Stimulated activated CD4-positive, alpha-beta T cell treated with anti-CD3 and anti-CD28 coated beads, TNF-alpha, amount 100 ng/mL, for 4 hours (primary cell): ENCODE measurements at places on chromosomes 13 and 19.

GRCh38 chr13:48576448-48577010 is 43.6 kb upstream of the RCBTB2 start:
- DNase-seq, result no peak

GRCh38 chr19:14746886-14747285 is 31.5 kb downstream of the ADGRE2 start:
- no peak for DNase-seq

DNA sequence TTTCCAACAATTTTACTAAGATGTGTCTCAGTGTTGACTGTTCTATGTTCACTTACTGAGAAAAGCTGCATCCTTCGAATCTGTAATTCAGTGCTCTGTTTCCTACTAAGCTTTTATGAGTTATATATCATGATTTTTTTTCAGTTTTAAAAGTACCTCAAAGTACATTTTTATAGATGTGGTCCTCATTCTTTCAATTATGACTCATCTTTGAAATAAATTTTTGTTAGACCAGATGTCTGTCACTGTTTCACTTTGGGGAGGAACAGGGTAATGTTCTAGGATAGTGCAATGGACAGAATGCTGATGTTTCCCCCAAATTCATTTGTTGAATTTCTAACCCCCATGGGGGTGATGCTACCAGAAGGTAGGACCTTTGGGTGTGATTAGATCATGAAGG is 74.8 kb downstream of the NALCN start:
- no peak for DNase-seq

DNA sequence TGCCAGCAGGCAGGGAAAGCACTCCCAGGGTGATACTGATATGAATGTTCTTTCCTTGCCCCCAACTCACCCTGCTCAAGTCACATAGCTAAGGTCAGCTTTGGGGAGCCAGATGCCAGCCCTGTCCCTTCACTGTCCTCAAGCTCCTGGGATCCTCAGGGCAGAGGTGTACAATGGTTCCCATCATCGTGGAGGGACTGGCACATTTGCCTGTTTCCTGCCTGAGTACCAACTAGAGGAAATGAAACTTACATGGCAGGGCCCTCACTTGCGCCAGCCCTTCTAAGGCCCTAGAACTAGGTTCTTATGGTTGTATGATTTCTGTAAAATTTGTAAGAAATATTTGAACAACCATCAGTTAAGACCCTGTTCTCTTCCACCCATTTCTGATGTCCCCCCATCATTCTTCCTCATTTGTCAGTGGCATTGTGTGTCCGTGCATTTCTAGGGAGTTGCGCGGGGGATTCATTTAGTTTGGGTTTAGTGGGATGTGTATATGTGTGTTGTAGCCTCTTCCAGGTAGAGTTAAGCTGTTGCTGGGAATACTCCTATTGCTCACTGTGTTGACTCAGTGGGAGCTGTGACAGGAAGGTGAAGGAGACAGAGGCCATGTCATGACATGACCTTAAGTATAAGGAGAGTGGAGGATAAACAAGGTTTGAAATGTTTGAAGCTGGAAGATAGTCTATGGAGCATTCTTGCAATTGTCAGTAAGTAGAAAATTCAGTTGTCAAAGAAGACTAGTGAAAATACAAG is 41.3 kb upstream of the RCBTB2 start:
- no peak for DNase-seq

- DNase-seq, result no peak
These were observed 28.6 kb upstream of the NDFIP2 start for GRCh38 chr13:79452239-79452913.

GRCh38 chr13:27826379-27827353 is 34.4 kb downstream of the GSX1 start:
- peak; percentile 52 for DNase-seq

DNA sequence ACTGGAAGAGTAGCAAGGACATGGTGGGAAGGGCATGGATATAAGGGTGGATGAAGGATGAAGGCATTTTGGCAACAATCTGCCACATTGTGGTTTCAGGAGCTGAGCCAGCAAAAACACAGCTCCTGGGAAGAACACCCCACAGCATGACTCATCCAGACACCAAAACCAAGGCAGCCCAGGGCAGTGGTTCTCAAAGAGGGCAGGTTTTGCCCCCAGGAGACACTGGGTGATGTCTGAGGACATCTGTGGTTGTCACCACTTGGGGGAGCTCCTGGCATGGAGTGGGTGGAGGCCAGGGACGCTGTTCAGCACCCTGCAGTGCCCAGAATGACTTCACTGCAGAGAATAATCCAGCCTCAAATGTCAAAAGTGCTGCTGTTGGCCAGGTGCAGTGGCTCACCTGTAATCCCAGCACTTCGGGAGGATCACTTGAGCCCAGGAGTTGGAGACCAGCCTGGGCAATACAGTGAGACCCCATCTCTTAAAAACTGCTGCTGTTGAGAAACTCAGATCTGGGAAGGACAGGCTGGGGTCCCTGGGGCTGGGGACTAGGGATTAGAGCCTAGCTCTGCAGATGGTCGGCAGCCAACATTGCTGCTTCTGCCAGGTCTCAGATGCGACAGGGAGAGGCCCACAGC is 16.1 kb downstream of the ZFR2 start:
- DNase-seq, result no peak

DNA sequence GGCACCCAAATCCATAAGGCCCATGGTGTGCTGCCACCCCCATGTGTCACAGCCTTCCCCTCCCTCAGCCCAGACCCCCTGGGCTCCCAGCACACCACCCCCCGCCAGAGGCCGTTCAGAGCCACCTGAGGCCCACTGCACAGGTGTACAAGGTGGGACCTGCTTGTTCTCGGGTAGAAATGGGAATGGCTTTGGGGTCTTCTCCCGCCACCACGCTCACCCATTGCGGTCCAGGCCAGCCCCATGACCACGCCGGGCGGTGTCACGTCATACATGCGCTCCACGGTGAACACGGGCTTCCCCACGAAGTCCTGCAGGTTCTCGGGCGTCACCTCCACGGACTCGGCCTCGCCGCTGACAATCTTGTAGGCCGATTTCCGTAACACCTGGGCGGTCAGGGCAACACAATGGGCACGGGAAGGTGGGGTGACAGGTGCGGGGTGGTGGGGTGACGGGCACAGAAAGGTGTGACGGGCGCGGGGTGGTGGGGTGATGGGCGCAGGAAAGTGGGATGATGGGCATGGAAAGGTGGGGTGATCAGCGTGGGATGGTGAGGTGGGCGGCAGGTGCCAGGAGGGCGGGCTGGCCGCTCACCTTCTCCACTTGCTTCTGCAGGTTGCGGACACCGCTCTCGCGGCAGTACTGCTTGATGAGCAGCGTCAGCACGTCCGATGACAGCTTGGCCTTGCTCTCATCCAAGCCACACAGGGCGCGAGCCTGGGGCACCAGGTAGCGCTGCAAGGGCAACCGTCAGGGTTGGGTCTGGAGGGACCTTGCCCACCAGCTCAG is 4.3 kb downstream of the RPL36 start:
- no peak for DNase-seq

DNA sequence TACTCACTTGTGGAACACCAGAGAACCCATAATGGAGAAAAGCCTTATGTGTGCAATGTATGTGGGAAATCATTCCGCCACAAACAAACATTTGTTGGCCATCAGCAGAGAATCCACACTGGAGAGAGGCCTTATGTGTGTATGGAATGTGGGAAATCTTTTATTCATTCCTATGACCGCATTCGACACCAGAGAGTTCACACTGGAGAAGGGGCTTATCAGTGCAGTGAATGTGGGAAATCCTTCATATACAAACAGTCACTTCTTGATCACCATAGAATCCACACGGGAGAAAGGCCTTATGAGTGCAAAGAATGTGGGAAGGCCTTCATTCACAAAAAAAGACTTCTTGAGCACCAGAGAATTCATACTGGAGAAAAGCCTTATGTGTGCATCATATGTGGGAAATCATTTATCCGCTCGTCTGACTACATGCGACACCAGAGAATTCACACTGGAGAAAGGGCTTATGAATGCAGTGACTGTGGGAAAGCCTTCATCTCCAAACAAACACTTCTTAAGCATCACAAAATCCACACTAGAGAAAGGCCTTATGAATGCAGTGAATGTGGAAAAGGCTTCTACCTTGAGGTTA is 10.9 kb downstream of the ZNF549 start:
- DNase-seq, result no peak

DNA sequence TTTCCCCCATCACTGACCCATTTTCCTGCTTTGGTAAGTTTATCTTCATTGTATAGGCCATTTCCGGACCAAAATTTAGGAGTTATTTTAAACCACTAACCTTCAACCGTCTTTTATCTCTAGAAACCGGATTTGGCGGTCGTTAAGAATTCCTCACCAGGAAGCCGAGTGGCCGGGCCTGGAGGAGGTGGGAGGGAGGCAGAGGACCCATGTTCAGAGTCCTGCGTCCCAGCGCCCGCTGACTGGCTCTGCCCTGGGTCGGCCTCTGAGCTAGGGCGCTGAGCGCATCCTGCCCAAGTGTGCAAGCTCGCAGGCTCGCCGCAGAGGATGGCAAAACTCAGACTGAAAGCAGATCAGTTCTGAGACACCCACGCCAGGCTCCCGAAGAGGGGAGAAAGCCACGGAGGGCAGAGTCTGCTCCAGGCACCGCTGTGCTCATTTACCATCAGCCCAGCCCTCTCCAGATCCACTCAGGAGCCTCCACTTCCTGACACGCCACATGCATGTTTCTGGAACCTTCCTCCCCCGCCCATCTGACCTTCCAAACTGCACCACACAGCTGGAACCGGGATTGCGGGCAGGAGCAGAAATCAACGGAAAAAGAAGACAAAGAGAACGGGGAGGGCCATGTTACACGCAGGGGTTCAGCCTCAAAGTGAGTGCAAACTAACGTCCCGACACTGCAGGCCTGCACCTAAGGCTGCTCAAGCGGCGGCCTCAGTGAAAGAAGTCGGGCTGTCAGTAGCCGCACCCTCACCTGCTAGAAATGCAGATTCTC is 8.3 kb downstream of the COL4A1 start:
- no peak for DNase-seq

- DNase-seq, result no peak
These were observed 1.5 kb upstream of the MYADM start for GRCh38 chr19:53865918-53866864.

DNA sequence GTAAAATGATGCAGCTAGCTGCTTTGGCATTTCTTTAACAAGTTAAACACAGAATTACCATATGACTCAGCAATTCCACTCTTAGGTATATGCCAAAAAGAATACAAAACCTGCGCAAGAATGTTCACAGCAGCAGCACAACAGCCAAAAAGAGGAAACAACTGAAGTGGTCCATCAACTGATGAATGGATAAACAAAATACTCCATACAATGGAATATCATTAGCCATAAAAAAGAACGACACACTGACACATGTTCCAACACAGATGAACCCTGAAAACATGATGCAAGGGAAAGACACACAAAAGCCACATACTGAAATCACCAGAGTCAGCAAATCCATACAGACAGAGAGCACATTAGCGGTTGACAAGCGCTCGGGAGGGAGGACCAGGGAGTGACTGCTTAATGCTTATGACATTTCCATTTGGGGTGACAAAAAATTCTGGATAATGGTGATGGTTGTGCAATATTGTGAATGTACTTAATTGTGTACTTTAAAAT is 3.0 kb downstream of the PCID2 start:
- DNase-seq, result no peak

- no peak for DNase-seq
These were observed 21.6 kb upstream of the POU2F2 start for GRCh38 chr19:42153672-42154433.

DNA sequence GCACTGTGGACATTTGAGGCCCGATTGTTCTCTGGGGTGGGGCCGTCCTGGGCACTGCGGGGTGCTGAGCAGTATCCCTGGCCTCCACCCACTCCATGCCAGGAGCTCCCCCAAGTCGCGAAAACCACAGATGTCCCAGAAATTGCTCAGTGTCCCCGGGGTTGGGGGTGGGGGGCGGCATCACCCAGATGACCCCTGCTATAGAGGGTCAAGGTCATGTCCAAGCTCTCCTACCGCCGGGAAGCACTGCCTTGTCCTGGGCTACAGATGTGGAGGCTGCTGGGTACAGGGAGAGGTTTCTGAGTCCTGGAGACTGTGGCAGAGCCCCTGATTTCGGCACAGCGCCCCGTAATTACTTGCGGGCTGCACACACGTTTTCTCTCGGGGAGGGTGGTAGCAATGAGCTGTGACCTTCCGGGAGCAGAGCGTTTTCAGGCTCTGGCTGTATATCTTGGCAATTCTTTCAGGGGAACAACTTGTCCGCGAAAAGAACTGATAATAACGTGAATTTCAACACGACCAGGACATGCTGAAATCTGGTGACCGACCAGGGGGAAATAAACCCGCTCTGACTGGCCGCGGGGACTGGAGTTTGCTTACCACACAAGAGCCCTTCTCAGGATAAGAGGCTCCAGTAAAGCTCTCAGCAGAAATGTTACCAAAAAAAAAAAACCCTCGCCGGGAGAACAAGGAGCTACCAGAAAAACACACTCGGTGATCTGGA is 68.1 kb downstream of the GNG7 start:
- DNase-seq, result no peak

DNA sequence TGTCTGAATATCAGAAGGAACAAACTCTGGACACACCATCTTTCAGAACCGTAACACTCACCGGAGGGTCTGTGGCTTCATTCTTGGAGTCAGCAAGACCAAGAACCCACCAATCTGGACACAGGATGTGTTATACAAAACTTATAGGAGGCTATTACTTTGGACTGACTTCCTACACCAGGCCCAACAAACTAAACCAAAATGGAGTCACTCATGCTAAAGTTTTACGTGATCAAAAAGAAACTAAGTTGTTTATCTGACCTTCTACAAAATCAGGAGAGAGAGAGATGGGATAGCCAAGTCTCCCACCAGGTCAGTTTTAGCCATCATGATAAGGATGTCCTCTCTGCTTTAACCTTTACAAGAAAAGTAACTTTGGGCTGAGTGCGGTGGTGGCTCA is 3.2 kb upstream of the RAB11B start:
- DNase-seq, result no peak

DNA sequence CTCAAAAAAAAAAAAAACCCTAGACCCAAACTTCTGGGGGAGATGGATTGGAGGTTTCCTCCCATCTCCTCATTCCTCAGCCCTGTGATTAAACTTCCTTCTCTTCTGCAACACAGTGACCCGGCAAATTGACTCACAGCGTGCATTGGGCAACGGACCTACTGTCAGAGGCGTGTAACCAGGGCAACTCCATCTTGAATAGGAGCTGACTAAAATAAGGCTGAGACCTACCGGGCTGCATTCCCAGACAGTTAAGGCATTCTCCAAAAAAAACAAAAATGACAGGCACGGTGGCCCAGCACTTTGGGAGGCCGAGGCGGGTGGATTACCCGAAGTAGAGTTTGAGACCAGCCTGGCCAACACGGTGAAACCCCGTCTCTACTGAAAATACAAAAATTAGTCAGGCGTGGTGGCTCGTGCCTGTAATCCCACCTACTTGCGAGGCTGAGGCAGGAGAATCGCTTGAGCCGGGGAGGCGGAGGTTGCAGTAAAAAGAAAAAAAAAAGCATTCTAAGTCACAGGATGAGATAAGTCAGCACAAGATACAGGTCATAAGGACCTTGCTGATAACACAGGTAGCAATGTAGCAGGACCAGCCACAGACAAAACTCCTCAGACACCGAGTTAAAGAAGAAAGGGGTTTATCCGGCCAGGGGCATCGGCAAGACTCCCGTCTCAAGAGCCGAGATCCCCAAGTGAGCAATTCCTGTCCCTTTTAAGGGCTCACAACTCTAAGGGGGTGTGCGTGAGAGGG is 5.4 kb upstream of the NLRP7 start:
- no peak for DNase-seq
